Kidney capillary endothelial cell (primary cell): ENCODE measurements at places on chromosomes 2 and 18.

DNA sequence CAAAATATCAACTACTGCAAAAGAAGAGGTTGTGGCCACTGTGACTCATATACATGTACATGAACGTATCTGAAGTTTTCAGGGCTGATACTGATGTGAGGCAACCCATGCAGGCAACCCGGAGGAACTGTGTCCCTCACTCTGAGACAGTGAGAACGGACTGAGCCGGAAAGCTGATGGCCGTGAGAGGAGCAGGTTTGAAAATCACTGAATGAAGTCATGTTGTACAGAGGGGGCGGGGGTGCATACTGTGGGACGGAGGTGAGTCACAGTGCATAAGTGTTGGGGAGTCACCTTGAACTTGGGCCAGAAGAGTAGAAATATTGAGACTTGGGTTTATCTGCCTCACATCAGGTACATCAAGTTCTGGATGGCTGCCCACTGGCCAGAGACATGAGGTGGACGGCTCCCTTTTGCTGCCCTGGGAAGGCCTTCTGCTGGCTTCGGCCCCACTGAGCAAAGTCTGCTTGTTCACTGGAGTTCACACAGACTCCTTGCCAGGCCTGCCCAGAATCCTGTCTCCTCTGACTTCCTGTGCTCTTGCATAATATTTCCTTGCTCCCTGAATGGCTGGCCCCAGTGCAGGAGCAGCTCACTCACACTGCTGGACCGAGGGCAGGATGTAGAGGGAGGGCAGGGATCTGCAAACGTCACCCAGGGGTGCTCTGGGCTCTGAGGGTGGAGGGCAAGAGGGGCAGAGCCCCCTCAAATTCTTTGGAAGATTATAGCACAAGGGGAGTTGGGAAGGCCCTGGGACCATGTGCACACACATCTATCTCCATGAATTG lies 18.1 kb downstream of the EPAS1 start:
- peak; percentile 98 for DNase-seq

DNA sequence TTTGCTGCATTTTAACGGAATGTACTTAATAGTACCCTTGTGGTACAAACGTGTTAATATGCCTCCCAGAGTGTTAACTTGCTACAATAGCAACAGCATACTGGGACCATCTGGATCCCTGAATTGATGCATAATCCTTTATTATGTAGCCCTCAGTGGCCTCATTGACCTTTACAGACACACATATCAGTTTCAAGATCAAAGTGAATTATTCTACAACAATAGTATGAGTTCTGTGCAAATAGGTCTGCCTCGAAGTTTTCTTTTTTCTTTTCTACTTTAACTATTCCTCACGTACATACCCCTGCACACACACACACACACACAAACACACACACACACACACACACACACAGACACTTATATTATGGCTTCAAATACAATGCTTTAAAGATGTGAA lies 1622.1 kb downstream of the LRP1B start:
- DNase-seq = no peak

GRCh38 chr2:218679119-218679518 lies 7.2 kb downstream of the STK36 start:
- DNase-seq = peak; percentile 74

- peak; percentile 81 for DNase-seq
Measured at GRCh38 chr2:15577071-15577735, 14.5 kb upstream of the DDX1 start.

DNA sequence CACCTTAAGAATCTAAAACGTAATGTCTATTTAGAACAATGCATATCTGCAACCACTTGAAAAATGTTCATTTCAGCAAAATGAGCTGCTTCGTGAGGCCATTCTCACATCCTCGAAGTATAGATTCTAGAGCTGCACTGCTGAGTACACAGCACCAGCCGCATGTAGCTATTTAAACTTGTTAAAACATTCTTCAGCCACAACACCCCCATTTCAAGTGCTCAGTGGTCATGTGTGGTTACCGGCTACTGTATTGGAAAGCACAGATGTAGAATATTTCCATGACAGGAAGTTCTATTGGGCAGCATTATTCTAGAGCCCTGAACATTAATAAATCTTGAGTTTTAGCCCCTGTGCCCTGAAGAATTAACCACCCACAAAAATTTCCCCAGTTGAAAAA lies 35.0 kb downstream of the SUMO1 start:
- no peak for DNase-seq
